RKO (cell line): ENCODE measurements at places on chromosomes 6 and 20.

DNA sequence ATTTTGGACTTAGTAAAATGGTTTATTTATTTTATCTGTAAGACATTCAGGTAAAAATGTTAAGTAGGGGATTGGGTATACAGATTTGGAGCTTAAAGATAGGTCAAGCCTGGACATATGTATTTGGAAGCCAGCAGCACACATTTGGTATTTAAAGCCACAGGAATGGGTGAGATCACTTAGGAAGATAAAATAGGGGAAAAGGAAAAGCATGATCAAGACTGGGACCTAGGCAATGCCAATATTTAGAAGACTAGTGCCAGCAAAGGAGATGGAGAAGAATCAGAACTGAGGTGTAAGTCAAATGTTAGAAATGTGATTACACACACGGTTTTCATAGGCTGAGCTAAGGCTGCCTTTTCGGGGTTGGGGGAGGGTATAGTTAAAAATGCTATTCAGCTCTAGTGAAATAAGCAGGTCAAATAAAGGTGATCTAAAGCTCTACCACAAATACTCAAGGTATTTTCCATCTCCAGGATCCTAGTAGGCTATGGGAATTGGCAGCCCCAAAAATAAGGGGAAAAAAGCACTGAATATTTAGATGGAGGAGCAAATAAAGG is 20.6 kb downstream of the SLC2A12 start:
- DNase-seq: no peak

- DNase-seq: no peak
Measured at GRCh38 chr6:111700135-111700690, 94.5 kb upstream of the TRAF3IP2 start.

- DNase-seq: no peak
Measured at GRCh38 chr20:23534801-23535593, 33.3 kb downstream of the CST9L start.

- no peak for DNase-seq
Measured at GRCh38 chr6:159609652-159610178, 83.3 kb downstream of the SOD2 start.
